CD4-positive, alpha-beta T cell treated with Interleukin-17A for 1 hour (primary cell): ENCODE measurements at places on chromosomes 5 and 9.

DNA sequence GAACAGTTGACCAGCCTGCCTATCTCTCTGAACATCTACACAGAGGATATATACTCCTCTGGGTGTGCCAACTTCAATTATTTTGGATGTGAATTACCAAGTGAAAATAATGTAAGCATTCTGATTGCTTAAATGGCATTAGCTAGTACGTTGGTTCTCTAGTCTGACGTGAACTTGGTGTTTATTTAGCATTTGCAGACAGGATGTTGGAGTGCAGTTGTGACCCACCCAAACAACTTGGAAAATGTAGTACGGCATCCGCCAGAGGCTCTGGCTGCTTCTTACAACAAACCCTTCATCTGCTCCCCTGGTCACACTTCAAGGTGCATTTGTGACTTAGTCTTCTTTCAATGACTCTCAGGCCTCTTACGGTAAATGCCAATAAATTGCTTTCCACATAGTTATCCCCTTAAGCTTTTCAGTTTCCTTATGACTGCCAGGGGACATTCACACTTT is 616.6 kb downstream of the PDE4D start:
- no peak for DNase-seq

DNA sequence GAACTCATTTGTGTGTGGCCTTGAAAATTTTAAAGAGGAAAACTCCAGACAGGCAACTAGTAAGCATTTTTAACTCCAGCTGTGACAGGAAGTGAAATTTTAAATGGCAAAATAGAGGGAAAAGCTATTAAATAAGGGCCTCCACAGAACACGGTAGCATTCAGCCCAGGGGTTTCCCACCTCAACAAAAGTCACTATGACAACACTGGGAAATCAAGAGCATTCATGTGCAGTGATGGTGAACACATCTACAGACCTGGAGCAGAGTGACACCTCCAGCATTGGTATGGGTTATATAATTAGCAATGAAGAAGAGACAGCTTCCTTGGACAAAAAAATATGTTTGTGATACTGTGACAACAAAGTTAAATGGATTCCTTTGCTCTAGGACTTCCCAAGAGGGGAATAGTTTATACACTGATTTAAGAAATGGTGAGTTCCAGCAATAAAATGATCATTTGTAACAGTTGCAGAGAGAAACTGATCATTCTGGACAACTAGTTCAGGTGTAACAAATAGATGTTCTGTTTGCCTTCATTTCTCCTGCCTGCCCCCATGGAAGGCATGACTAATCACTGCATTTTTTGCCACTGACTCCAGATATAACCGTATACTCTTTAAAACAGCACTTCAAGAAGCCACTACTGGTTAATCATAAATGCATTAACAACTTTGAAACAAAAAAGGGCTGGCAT is 93.3 kb upstream of the SLC44A1 start:
- no peak for DNase-seq

DNA sequence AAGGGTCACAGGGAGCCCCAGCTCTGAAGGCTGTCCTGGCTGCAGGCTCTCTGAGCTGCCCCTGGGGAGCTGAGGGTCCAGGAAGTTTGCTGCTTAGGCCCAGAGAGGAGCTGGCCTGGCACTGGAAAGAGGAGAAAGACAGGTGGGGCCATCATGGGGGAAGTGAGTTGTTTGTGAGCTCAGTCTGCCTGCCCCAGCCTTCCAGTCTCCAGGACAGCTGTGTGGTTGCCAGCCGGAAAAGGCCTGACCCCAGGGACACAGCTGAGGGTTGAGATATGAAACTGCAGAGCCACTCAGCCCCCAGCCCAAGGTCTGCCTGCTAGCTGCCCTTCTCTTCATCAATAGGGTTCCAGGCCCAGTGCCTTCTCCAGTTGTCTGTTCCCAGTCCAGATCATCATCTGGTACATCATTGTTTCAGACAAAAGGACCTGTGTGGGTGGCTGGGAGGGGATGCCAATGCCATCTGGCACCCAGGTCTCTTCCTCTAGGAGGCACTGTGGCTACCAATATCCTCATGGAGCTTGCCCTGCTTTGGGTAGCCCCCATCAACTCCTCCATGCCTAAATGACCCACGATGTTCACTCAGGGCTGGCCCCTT is 4.3 kb upstream of the DDX41 start:
- DNase-seq: no peak

GRCh38 chr9:131831380-131832165 is 91.7 kb upstream of the RAPGEF1 start:
- DNase-seq: no peak

DNA sequence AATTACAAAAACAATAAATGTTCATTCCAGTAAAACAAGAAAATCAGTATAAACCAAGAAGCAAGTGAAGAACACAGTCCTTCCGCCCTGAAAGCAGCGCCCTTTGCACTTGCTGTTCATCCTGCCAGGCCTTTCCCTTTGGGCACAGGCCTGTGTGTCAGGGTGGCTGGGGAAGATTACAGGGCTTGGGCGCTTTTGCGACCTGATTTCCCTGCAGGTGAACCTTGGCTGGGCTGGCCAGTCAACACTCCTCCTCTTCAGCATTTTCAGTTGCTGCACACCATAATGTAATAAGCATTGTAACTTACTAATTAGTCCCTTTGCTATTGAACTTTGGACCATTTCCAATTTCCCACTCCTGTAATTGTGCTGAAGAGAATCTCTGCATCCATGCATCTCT is 38.6 kb upstream of the TDRD7 start:
- DNase-seq: no peak

- DNase-seq: no peak
Measured at GRCh38 chr9:108535526-108535925, 320.3 kb downstream of the ACTL7B start.

DNA sequence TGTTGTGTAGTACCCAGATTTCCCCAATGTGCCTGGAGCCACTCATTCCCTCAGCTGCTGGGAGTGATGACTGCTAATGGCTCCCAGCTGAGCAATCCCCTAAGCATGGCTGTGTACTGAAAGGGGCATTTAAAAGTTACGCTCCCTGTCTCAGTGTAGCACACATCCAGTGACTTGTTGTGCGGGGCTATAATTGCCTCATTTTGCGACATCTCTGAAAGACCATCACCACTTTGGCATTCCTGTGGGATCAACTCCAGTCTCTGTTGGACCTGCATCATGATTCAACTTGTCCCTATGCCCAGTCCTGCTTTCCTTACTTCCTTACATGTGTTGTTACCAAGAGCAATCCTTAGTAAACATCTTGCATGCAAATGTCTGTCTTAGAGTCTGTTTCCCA is 201.2 kb upstream of the MPDZ start:
- DNase-seq: no peak

- DNase-seq: no peak
Measured at GRCh38 chr5:98705841-98706240, 67.6 kb upstream of the RGMB start.

DNA sequence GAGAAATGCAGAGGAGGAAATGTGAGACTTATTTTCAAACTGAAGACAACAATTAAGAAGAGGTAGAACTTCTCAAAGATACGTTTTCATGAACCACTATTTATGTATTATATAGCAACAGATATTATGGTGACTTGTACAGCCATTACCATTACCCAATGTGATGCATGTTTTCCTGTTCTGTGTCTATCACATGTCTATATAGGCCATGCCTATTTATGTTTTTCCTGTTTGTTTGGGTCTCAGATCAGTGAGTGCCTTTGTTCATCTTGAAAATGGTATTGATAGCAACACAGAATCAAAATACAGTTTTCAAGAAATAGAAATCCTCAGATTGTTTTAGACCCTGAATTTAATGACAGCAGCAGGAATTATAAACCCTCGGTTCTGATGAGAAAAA is 44.0 kb downstream of the DAPK1 start:
- DNase-seq: no peak

DNA sequence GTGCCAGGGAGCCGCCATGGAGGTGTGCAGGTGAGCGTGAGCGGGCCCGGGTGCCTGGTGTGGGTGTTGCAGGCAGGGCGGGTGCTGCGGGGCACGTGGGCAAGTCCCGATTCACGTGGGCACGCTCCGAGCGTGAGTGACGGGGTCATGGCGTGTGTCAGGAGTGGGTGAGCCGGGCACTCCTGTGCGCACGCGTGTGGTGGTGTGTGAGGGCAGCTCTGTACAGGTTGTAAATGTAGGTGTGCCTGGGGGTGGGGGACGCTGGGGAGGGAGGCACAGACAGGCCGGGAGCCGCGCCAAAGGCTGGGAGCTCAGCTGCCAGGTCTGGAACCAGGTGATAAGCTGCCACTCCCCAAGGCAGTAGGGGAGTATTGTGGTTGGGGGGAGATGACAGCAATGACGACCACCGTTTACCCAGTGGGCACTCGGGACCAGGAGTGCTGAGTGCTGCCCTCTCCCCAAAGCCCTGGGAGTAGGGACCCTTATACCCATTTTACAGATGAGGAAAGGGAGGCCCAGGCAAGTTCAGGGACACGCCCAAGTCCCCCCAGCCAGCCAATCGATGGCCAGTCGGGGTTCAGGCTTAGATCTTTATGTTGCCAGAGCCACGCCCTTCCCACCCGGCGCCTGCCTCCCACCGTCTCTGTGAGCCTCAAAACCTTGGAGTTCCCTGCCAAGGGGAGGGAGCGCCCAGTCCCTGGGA is 9.6 kb downstream of the NCS1 start:
- no peak for DNase-seq

- no peak for DNase-seq
Measured at GRCh38 chr9:76717613-76718012, 46.6 kb upstream of the PCA3 start.

DNA sequence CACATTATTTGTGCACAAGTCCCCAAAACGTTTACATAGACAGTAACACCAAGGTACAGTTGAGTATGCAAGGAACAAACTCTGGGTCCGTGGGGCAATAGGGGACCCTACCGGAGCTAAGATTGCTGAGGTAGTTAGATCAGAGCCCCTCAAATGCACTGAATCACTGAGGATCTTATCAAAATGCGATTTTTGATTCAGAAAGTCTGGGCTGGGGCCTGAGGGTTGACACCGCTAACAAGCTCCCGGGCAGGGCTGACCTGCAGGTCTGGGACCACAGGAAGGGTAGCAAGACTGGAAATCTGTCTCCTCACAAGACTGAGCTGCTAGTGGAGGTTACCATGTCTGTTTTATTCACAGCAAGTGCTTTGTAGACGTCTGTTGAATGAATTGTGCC is 1.8 kb upstream of the IL3 start:
- no peak for DNase-seq
